ENCODE measurements at places on chromosomes 13 and 19.

GRCh38 chr13:67588607-67589006, 358.5 kb upstream of the PCDH9 start:
- no peak for DNase-seq

GRCh38 chr13:98406971-98407370, 169.9 kb downstream of the STK24 start:
- DNase-seq: no peak

- DNase-seq: no peak
Observed at GRCh38 chr19:34150558-34150957, 21.7 kb upstream of the LSM14A start.

GRCh38 chr13:102487330-102487729, 85.5 kb upstream of the FGF14 start:
- no peak for DNase-seq

DNA sequence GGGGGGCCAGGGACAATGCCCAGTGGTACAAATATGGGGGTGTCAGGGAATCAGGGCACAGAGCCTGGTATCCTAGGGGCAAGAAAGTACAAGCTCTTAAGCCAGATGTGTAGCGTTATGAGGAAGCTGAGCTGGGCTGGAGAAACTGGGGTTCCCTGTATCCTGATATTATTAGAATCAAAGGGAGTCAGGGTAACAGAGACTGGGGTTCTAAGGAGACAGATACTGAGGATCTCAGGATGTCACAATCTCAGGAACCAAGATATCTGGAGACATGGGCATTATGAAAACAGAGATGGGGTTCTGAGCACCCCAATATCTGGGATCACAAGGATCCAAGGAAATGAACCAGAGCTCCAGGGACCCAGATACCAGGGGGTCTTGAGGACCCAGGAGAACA, 784 bp downstream of the BCL3 start:
- DNase-seq: no peak

GRCh38 chr19:15837221-15837731, 21.8 kb upstream of the OR10H1 start:
- DNase-seq: no peak

DNA sequence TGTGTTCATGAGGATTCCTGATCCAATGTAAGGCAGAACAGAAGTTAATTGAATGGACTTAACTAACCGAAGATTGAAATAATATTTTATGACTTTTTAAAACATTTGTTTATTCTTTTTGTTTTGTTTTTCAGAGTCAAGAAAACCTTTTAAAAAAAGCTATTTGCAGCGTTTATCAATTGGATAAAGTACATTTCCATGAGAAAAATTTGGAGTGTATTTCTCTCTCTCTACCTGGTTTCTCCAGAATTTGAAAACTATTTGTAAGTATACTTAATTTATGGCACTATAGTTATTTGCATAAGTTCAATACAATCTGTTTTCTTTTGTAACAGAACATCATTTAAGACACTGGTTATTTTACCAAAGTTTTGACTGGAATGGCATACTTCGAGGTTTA, 208.0 kb upstream of the UBL3 start:
- DNase-seq: no peak

- DNase-seq: no peak
Observed at GRCh38 chr19:45601524-45602374, at the start of gene GPR4. GPR4 (minus strand) TSS chr19:45602212; CDS start chr19:45591866, 10,346 bp downstream.

DNA sequence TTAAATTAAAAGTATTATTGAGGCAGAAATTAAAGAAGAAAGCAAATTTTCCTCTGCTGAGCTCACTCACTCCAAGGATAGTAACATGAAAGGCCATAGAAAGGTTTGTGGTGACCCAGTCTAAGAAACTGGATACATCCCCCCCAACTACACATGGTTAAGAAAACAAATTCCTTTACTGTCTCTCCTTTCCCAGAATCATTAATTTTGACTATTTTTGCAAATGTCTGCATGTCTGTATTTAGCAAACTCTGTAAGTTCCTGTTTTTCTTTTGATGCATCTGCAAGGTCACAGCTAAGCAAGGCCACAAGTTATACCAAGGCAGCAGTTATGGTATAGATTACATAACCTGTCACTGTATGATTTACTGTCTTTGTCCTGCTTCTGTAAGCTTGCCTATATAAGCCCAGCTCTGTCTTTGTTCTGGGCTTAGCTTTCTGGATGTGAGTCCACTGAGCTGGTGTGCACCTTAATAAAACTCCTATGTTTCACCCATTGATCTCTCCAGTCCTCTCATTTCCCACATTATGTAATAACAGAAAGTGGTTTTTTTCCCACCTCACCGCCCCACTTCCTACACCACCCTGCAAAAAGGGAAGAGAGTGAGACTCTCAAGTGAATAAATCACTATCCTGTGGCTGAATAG, 8.5 kb upstream of the ZNF83 start:
- no peak for DNase-seq

DNA sequence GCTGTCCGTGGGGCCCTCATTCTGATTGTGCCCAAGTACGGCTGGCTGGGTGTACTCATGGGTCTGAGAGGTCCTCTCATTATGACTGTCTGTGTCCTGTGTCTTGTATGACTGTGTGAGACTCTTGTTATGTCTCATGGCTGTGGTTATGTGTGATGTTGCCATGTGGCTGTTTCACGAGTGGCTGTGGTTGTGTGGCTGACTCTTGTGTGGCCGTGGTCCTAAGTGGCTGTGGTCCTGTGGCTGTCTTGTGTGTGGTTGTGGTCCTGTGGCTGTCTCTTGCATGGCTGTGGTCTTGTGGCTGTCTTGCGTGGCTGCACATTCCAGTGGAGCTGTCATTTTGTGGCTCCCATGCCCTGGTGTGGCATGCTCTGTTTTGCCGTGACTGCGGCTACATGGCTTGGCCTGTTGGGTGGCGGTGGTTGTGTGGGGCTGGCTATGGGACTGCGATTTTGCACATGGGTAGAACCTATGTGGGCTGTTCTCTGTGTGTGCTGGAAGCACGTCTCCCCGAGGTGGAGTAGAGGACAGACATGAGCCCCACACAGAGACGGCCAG, 2.5 kb downstream of the LYL1 start:
- no peak for DNase-seq

GRCh38 chr13:43237616-43238015, 214.2 kb downstream of the DNAJC15 start:
- no peak for DNase-seq

- no peak for DNase-seq
Observed at GRCh38 chr13:94708031-94708859, 4.1 kb downstream of the SOX21 start.

- DNase-seq: no peak
Observed at GRCh38 chr19:41415154-41415571, 12.0 kb downstream of the B3GNT8 start.

DNA sequence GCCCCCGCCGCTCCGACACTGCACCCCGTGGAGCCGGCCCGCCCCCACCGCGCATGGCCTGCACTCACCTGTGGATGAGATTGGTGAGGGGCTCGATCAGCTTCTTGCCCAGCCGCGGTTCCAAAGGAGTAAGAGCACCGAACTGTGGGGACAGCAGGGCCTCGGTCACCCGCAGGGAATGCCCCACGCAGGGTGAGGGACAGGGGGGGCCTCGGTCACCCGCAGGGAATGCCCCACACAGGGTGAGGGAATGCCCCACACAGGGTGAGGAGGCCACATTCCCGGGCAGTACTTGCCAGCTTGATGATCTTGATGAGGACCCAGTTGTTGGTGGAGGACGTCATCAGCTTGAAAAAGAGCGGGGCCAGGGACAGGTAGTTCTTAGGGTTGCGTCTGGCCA, 22.3 kb downstream of the AP3D1 start:
- no peak for DNase-seq

GRCh38 chr13:43023289-43023963, at the start of gene DNAJC15:
DNAJC15 (plus strand) TSS chr13:43023586; CDS start chr13:43023627, 41 bp downstream.
- peak; percentile 9 for DNase-seq

- no peak for DNase-seq
Observed at GRCh38 chr13:81762449-81762848, 1421.5 kb upstream of the SPRY2 start.

DNA sequence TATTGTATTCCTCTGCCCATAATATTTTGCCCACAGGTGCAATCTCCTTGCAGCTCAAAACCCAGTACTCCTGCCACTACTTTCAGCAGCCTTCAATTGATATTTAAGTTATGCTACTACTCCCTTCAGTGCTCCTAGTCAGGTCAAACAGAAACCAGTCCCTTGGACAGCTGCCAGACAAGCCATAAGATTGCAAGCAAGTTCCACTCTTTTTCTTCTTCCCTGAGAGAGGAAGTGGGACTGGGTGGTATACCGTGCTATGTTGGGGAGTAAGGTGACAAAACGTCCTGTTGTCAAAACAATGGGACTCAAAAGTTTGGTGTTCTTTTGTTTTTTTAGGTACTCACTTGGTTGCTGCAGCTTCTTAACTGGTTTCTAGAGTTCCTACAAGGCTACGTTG, 63.1 kb upstream of the FRY start:
- DNase-seq: no peak

- DNase-seq: no peak
Observed at GRCh38 chr13:108428691-108429090, 159.2 kb downstream of the TNFSF13B start.

- no peak for DNase-seq
Observed at GRCh38 chr19:40257096-40257517, 28.0 kb downstream of the AKT2 start.

DNA sequence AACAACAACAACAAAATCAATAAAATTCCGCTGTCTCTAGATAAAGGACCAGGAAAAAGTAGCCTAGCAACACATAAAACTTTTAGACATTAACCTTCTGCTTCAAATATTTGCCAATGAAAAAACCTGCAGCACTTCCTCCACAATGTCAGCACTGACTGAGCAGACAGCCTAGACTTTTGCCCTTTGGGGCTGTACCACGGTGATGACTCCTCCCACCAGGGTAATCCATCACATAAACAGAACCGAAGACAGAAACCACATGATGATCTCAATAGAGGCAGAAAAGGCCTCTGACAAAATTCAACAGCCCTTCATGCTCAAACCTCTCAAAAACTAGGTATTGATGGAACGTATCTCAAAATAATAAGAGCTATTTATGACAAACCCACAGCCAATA, 30.2 kb upstream of the TRPC4 start:
- no peak for DNase-seq

DNA sequence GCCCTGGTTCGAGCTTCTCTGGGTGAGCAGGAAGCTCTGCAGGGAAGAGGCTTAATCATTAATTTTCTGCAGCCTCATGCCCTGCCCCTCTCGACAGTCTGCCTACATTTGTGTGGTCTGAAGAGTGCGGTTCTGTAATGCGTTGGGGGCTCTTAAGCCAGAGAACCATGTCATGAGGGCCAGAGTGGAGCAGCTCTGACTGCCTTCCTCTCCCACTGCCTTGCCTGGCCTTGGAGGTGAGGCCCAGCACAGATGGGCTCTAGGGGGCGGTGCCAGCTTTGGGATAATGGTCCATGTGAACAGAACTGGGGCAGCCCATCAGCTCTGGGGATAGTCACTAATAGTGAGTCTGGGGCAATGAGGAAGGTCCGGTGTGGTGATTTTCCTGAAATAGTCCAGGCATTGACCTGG, 5.7 kb downstream of the FGF9 start:
- DNase-seq: no peak

GRCh38 chr13:24215732-24216131, 55.2 kb downstream of the SPATA13 start:
- DNase-seq: no peak

- no peak for DNase-seq
Observed at GRCh38 chr19:4229179-4229931, at the start of gene EBI3. EBI3 (plus strand) TSS chr19:4229523; CDS start chr19:4229551, 28 bp downstream.

DNA sequence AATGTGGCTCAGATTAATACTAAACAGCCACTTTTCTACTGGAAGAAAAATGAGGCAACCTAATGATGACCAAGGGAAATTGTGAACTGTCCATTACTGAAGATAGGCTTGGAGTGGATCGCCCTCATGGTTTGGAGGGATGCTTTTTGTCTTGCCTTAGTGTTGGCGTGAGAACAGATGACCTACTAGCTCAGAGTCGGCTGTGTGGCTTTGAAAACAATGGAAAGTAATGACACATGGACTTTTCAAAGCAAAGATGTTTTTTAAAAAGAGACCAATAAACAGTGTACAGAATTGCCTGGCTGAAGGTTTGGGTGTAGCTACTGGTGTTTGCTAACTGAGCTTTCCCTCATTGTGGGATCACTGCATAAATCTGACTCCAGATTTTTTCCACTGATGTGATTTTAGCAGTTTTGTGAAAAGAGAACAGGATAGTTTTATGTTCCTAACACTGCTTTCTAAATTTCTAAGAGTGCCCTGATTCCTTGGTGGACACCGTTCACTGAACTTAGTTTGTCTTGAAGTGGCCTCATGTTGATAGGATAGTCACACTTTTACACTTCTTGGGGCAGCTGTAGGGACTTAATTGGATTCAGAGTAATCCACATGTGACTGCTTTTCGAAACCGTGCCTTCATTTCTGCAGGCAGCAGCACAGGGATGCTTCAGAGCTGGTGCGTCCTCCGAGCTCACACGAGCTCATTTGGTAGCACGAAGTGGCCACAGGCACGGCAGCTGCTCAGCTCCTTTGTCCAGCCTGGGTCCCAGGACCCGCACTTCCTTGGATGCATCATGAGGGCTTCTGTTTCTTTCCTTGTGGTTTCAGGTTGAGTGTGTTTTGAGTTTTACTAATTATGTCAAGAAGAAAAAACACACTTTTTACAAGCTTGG, 4.3 kb downstream of the CEBPG start:
- no peak for DNase-seq

GRCh38 chr13:24225930-24226329, 65.4 kb downstream of the SPATA13 start:
- no peak for DNase-seq

GRCh38 chr13:26494571-26495195, 62.8 kb upstream of the WASF3 start:
- DNase-seq: no peak

DNA sequence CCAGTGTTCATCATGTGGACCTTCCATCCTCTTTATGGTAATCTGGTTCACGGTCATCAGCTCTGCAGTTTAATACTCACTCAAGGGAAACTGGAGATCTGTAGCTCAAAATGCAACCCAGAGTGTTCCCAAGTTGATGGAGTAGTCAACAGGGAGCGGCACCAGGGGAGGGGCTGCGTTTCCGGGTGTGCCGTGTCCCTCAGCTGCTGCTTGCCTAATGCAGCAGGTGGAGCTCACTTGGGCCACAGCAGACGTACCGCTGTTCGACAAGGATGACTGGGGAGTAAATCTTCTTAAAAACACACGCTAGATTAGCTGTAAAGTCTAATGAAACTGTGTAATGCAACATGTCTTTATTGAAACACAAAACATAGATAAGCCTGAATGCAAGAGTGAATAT, 81.1 kb downstream of the TNFSF13B start:
- DNase-seq: no peak

DNA sequence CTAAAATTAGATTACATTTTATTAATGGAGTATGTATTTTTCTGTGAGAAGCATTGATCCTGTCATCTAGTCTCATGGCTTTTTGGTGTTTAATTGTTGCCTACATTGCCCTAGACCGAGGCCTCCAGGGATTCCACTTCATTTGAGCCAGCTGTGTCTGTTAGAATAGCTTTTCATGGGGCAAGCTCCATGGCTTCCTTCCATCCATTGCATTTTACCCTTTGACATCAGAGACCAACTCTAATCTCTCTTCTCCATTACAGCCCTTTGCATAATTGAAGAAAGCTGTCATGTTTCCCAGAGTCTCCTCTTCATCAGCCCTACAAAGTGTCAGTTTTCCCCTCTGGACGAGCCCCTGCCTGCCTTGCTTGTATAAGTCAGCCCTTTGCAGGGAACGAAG, 70.6 kb downstream of the MTUS2 start:
- DNase-seq: no peak

Measured in NCI-H1048 (cell line).